ENCODE measurements at places on chromosomes 5 and 9.

GRCh38 chr5:142008813-142009212 is 4.0 kb downstream of the GNPDA1 start:
- H3K36me3 ChIP-seq, result no peaks in the 10 kb centered on the region
- no peak for DNase-seq
- H3K27me3 ChIP-seq, result no peaks in the 10 kb centered on the region
- no peak overlapping the region for H3K4me3 ChIP-seq

DNA sequence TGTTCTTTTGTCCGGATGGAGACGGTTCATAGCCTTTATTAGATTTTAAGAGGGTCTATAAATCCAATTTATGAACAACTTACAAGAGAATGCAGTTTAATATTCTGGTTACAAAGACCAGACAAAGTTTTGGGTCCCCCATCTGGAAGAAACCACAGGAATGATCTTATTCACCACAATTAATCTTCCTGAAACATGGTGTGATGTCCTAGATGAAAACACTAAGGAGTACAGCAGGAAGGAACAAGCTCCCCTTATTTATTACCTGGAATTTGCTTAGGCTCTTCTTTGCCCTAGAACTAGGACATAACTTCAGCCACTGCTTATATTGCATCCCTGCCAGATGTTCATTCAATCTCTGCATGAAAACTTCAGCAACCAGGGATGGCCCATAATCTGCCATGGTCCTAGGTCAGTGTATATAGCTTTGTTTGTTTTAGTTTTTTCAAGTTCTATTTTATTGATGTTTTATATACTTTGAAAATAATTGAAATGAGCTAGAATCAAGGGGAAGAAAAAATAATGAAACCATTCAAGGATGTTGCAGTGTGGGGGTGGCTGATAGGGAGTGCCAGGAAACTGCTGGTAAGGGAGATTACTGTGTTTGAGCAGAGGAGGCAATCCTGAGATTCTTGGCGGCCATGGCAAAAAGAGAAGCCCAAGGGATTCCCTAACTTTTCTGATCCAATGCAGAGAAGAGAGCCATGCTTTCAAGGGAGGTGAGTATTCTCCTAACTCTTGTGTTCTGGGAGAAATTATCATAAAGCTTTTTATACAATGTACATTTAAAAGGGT is 16.8 kb downstream of the TXNDC8 start:
- no peak overlapping the region for H3K4me3 ChIP-seq
- no peaks in the 10 kb centered on the region for H3K27me3 ChIP-seq
- no peaks in the 10 kb centered on the region for H3K36me3 ChIP-seq
- H3K4me1 ChIP-seq, result no peaks in the 10 kb centered on the region
- no peak for DNase-seq

DNA sequence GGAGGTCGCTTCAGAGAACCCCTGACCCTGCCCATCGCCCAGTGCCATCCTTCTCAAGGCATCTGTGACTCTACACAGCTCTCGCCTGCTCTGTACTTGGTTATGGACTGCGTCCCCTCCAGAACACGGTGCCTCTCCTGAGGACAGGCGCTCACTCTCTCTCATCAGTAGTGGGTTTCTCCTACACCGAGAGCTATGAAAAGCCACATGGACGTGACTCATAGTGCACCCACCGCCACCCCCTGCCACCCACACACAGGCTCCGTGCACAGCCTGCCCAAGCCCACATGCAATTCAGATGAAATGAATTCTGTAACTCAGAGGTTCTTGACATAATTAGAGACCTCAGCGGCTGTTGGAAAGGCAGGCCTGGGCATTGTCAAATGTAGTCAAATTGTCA is 13.9 kb downstream of the GTF3C5 start:
- no peaks in the 10 kb centered on the region for H3K4me1 ChIP-seq
- no peak for DNase-seq
- no peak overlapping the region for H3K27ac ChIP-seq
- no peaks in the 10 kb centered on the region for H3K36me3 ChIP-seq
- H3K4me3 ChIP-seq, result no peak overlapping the region
- no peaks in the 10 kb centered on the region for H3K27me3 ChIP-seq

- no peaks in the 10 kb centered on the region for H3K36me3 ChIP-seq
- H3K4me3 ChIP-seq, result no peak overlapping the region
- no peaks in the 10 kb centered on the region for H3K27me3 ChIP-seq
- DNase-seq, result no peak
- H3K4me1 ChIP-seq, result no peaks in the 10 kb centered on the region
Observed at GRCh38 chr9:71079451-71079850, 42.0 kb downstream of the TRPM3 start.

- H3K27ac ChIP-seq, result no peak overlapping the region
- peaks cover 4% of the 10 kb centered on the region for H3K4me1 ChIP-seq
- no peaks in the 10 kb centered on the region for H3K27me3 ChIP-seq
- H3K4me3 ChIP-seq, result no peak overlapping the region
- DNase-seq, result no peak
- no peaks in the 10 kb centered on the region for H3K36me3 ChIP-seq
Observed at GRCh38 chr5:173902743-173903142, 14.6 kb downstream of the CPEB4 start.

- no peak overlapping the region for H3K4me3 ChIP-seq
Observed at GRCh38 chr9:108339251-108339650, 516.5 kb downstream of the ACTL7B start.

GRCh38 chr9:3810231-3810630 is 284.4 kb upstream of the RFX3 start:
- no peak for DNase-seq
- no peaks in the 10 kb centered on the region for H3K4me1 ChIP-seq
- H3K4me3 ChIP-seq, result no peak overlapping the region
- no peaks in the 10 kb centered on the region for H3K27me3 ChIP-seq

GRCh38 chr5:92081958-92082712 is 699.0 kb upstream of the ARRDC3 start:
- no peak overlapping the region for H3K27ac ChIP-seq
- no peaks in the 10 kb centered on the region for H3K27me3 ChIP-seq
- no peaks in the 10 kb centered on the region for H3K36me3 ChIP-seq
- DNase-seq, result no peak

- peak; percentile 63 for DNase-seq
- H3K4me3 ChIP-seq, result no peak overlapping the region
- peak overlapping the region; percentile 30 for H3K27ac ChIP-seq
- H3K36me3 ChIP-seq, result no peaks in the 10 kb centered on the region
- H3K4me1 ChIP-seq, result peaks cover 5% of the 10 kb centered on the region
Observed at GRCh38 chr9:77457916-77458592, 190.1 kb downstream of the GNA14 start.

GRCh38 chr9:34642679-34643078 is 3.8 kb upstream of the GALT start:
- H3K27me3 ChIP-seq, result no peaks in the 10 kb centered on the region
- H3K27ac ChIP-seq, result no peak overlapping the region
- no peaks in the 10 kb centered on the region for H3K36me3 ChIP-seq
- no peak for DNase-seq
- peaks cover 12% of the 10 kb centered on the region for H3K4me1 ChIP-seq

- no peaks in the 10 kb centered on the region for H3K36me3 ChIP-seq
- no peak overlapping the region for H3K27ac ChIP-seq
- no peaks in the 10 kb centered on the region for H3K27me3 ChIP-seq
- H3K4me3 ChIP-seq, result no peak overlapping the region
- no peak for DNase-seq
Observed at GRCh38 chr5:34496260-34496691, 159.9 kb upstream of the RAI14 start.

GRCh38 chr5:17157916-17158529 is 59.4 kb upstream of the BASP1 start:
- no peak overlapping the region for H3K4me3 ChIP-seq
- H3K27ac ChIP-seq, result no peak overlapping the region
- H3K4me1 ChIP-seq, result no peaks in the 10 kb centered on the region

DNA sequence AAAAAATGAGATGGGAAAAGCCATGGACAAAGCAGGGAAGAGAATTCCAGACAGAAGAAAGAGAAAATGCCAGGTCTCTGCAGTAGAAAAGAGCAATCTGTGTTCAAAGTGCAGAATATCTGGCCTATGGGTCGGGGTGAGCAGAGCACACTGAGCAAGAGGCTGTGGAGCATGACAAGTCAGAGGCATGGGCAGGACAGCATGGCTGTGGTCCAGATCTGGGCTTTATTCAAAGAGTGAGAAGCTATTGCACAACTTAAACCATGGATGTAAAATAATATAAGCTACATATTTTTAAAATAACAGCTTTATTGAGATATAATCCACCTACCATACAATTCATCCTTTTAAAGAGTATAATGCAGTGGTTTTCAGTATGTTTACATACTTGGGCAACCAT is 133.1 kb upstream of the SPDL1 start:
- H3K36me3 ChIP-seq, result no peaks in the 10 kb centered on the region
- no peak overlapping the region for H3K27ac ChIP-seq
- no peaks in the 10 kb centered on the region for H3K27me3 ChIP-seq
- no peak overlapping the region for H3K4me3 ChIP-seq
- DNase-seq, result no peak

DNA sequence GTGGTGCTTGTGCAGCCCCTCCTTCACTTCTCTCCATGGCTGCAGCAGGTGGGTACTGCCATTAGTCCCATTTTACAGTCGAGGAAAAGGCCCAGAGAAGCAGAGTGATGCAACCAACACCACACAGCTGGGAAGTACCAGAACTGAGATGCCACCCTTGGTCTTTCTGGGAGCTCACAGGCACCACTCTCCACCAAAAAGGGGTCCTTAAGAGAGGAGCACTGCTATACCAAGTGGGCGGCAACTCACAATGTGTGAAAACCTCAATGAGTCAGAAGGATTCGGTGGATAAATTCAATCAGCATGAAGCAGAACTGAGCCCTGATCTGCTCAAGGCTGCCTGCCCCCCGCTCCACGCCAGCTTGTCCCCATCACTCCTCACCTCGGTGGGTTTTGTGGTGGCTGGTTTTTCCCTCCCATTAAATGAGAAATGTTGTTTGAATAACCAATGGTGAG is 213.7 kb downstream of the FSTL4 start:
- H3K4me3 ChIP-seq, result no peak overlapping the region
- no peak for DNase-seq
- no peaks in the 10 kb centered on the region for H3K36me3 ChIP-seq
- no peak overlapping the region for H3K27ac ChIP-seq
- H3K4me1 ChIP-seq, result no peaks in the 10 kb centered on the region

DNA sequence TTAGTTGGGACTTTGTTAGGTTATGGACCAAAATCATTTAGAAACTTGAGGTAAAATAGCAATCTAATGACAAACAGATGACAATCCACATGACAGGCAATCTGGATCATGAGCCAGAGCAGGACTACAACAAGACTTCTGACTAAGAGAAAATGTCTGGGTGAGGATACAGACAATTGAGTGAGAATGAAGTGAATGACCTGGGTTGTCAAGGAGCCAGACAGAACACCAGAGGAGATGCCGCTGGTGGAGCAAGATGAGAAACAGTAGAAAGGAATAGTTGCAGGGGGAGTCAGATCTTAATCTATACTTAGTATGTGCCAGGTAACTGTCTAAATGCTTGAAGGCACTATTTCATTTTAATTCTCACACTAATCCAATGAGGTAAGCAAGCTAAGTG is 277.8 kb downstream of the PRELID2 start:
- no peaks in the 10 kb centered on the region for H3K4me1 ChIP-seq
- DNase-seq, result no peak
- H3K27me3 ChIP-seq, result no peaks in the 10 kb centered on the region
- no peak overlapping the region for H3K27ac ChIP-seq
- H3K36me3 ChIP-seq, result no peaks in the 10 kb centered on the region
- H3K4me3 ChIP-seq, result no peak overlapping the region

DNA sequence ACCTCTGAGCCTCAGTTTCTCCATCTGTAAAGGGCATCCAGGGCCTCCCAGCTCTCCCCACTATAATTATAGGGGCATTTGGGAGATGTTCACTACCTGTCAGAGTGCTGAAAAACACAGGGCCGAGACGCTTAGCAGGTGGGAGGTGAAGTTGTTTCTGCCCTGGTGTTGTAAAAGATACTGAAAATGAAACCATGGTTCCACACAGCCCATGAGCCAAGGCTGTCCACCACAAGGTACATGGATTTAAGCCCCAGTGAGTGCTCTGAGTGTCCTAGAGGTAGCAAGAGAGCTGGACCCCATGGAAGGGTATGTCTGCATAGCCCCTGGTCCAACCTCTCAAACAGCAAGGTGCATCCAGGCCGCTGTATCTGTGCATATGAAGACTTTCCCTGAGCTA is 137.5 kb downstream of the C5orf15 start:
- H3K27me3 ChIP-seq, result no peaks in the 10 kb centered on the region
- H3K27ac ChIP-seq, result no peak overlapping the region
- H3K36me3 ChIP-seq, result no peaks in the 10 kb centered on the region
- H3K4me1 ChIP-seq, result peaks cover 3% of the 10 kb centered on the region
- H3K4me3 ChIP-seq, result no peak overlapping the region
- no peak for DNase-seq

GRCh38 chr9:107732781-107733522 is 243.4 kb upstream of the KLF4 start:
- peak overlapping the region; percentile 23 for H3K4me3 ChIP-seq
- H3K27me3 ChIP-seq, result no peaks in the 10 kb centered on the region
- H3K27ac ChIP-seq, result peak overlapping the region; percentile 63
- peak; percentile 64 for DNase-seq

GRCh38 chr5:139413963-139414362 is 10.1 kb upstream of the SPATA24 start:
- DNase-seq, result no peak
- H3K4me1 ChIP-seq, result peaks cover 5% of the 10 kb centered on the region
- no peaks in the 10 kb centered on the region for H3K36me3 ChIP-seq
- no peaks in the 10 kb centered on the region for H3K27me3 ChIP-seq
- H3K4me3 ChIP-seq, result no peak overlapping the region

GRCh38 chr5:8560776-8561175 is 691.8 kb downstream of the MTRR start:
- H3K36me3 ChIP-seq, result no peaks in the 10 kb centered on the region
- H3K4me1 ChIP-seq, result no peaks in the 10 kb centered on the region
- no peak overlapping the region for H3K4me3 ChIP-seq
- H3K27me3 ChIP-seq, result no peaks in the 10 kb centered on the region
- no peak for DNase-seq
- H3K27ac ChIP-seq, result no peak overlapping the region

- no peak overlapping the region for H3K27ac ChIP-seq
- no peaks in the 10 kb centered on the region for H3K27me3 ChIP-seq
- H3K4me1 ChIP-seq, result peaks cover 1% of the 10 kb centered on the region
- H3K4me3 ChIP-seq, result no peak overlapping the region
- no peaks in the 10 kb centered on the region for H3K36me3 ChIP-seq
Observed at GRCh38 chr5:134396274-134396673, 15.4 kb downstream of the CDKN2AIPNL start.

GRCh38 chr5:158117467-158118160 is 258.7 kb upstream of the CLINT1 start:
- no peak overlapping the region for H3K27ac ChIP-seq
- DNase-seq, result no peak
- H3K4me1 ChIP-seq, result no peaks in the 10 kb centered on the region

GRCh38 chr5:50853151-50853550 is 186.7 kb downstream of the PARP8 start:
- no peak overlapping the region for H3K27ac ChIP-seq
- no peaks in the 10 kb centered on the region for H3K4me1 ChIP-seq
- DNase-seq, result no peak
- H3K27me3 ChIP-seq, result no peaks in the 10 kb centered on the region
- H3K36me3 ChIP-seq, result no peaks in the 10 kb centered on the region

- peaks cover 10% of the 10 kb centered on the region for H3K4me1 ChIP-seq
- no peak overlapping the region for H3K4me3 ChIP-seq
- H3K27me3 ChIP-seq, result no peaks in the 10 kb centered on the region
Observed at GRCh38 chr5:124910354-124911016, 164.0 kb upstream of the ZNF608 start.
